Activated CD8-positive, alpha-beta memory T cell treated with anti-CD3 and anti-CD28 coated beads for 1 hour (primary cell): ENCODE measurements at places on chromosomes 16 and 17.

- DNase-seq: no peak
Observed at GRCh38 chr17:40850293-40850972, 16.6 kb downstream of the KRT12 start.

GRCh38 chr17:73126716-73127473 lies 34.4 kb upstream of the SLC39A11 start:
- DNase-seq: no peak

DNA sequence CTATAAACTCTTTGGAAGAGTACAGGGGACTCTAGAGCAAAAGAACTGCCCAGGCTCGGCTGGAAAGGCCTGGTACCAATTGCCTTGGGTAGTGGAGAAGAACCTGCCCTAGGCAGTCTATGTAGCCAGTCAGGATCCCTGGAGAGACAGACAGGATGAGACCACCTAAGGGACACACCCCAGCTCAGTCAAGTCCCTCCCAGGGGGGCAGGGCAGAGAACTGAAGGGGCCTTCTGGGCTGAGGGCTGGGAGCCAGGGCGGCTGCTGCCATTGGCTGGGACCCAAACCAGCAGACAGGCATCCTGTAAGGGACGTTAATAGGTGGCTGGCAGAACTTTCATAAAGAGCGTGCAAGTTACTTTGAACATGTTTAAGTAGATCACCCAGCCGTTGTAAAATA lies 12.8 kb upstream of the SLC38A8 start:
- no peak for DNase-seq

DNA sequence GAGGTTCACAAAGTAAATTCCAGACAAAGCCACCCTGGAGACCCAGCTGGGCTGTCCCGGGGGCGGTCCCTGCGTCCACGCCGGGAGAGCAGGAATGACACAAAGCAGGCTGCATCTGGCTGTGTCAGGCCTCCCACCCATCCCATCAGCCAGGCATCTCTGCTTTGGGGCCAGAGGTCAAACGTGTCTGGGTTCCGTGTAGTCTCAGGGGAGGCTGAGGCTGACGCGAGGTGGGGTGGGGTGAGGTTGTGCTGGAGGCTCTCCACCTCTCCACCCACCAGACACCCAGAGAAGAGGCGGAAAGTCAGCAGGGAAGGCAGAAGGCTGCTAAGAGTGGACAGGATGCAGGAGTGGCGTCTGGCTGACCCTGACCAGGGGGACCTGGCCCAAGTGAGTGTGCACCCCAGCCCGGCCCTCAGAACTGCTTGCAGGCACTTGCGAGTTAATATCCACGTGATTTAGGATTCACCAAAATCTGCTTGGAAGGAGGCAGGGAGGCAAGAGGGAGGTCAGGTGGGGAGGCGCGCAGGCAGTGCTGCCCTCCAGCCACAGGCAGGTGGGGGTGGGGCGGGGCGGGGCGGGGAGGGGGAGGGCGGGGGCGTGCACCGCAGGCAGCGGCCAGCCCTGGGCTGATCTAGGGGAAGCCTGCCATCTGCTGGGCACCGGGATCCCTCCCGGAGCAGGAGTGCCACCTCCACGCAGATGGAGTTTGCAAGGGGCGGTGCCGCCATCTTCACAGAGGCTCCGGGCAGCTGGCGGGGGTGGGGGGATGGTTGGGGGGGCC lies 44.3 kb downstream of the TBC1D16 start:
- DNase-seq: peak; percentile 70

DNA sequence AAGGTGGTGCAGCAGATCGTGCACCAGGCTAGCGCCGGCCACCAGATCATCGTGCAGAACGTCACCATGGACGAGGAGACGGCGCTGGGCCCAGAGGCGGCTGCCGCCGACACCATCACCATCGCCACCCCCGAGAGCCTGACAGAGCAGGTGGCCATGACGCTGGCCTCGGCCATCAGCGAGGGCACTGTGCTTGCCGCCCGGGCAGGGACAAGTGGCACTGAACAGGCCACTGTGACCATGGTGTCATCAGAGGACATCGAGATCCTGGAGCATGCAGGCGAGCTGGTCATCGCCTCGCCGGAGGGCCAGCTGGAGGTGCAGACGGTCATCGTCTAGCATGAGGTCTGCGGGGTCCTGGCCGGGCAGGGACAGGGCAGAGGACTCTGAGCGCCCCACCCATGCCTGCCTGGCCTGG lies 1.0 kb upstream of the DNASE1L2 start:
- DNase-seq: no peak

- no peak for DNase-seq
Observed at GRCh38 chr16:20903899-20904506, 3.4 kb downstream of the LYRM1 start.

DNA sequence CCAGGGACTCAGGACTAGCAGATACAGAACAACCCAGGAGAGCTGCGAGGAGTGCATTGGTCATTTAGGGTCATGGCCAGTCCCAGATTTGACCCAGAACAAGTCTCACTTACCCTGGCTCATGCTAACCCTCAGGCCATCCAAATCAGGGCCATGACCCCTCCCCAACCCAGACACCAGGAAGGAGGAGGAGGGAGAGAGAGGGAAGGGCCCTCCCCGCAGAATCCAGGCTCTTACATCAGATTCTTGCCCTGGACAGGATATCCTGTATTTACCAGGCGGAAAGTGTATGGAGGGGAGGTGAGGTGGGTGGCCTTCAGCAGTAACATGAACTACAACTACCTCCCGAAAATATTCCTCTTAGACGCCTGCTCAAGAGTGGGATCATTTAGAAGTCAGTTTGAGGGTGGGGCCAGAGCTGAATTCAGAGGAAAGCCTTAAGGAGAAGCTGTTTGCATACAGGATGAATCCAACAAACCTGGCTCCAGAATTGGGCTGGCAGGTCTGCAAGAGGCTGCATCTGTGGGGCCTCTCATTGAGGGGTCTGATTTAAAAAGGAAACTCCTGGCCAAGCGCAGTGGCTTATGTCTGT lies 2.1 kb downstream of the VAT1 start:
- no peak for DNase-seq

DNA sequence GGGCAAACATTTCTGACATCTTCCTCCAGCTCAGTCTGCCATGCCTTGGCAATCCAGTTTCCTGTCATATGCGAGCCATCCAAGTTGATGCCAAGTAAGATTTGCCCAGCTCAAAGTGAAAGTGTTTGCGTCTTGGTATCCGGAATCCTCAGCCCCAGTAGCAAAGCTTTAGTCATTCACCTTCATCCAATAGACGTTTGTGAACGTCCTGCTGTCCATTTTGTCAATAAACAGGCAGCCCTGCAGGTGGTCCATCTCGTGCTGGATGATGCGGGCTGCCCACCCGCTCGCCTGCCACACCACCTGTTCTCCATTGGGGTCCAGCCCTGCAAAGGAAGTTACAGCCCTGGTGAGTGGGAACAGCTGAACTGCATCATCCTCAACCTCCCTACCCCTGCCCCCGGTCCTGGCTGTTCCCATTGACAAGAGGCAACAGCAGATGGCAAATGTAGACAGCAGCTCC lies 1.5 kb downstream of the PDF start:
- DNase-seq: no peak

DNA sequence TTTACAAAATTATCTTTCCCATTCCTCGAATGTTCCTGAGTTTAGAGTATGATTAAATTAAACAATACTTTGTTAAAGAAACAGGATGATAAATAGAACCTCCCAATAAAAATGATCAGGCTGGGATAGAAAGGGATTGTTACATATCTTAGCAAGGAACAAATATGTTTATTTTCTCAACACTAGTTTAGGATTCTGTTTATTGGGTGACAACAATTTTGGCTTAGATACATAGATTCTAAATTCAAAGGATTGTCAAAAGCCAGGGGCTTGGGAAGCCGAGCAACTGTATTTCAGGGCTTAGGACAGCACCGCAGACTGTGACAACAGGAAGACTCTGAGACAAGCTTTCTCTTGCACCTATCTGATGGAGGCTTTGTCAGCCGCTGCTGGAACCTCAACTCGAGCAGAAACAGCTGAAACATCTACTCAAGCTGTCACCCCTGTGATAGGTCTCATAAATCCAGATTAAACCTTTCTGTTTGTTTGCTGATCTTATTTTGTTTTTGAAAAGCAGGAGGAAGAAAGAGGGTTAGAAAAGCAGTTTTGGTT lies 562.8 kb upstream of the ZFHX3 start:
- DNase-seq: no peak

DNA sequence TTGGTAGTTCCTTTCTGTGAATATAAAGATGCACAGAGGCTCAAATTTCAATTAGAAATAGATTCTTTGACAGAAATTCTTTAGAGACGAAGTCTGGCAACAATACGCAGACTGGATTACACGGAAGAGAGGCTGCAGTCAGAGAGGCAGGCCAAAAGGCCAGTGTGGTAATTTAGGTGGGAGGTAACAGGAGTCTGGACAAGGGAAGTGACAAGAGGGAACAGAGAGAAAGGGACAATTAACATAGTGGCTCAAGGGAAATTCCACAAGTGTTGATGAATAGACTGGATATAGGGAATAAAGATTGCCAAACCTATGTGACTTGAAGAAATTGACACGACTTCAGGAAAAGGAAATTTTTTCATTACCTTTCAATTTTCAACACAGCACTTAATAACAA lies 54.6 kb downstream of the STX8 start:
- no peak for DNase-seq

GRCh38 chr16:30858111-30858495 lies 35.8 kb downstream of the BCL7C start:
- no peak for DNase-seq
